ENCODE measurements at places on chromosomes 2 and 18.
A peak's percentile ranks its signal among the peaks of the same experiment; 100 is the strongest.

DNA sequence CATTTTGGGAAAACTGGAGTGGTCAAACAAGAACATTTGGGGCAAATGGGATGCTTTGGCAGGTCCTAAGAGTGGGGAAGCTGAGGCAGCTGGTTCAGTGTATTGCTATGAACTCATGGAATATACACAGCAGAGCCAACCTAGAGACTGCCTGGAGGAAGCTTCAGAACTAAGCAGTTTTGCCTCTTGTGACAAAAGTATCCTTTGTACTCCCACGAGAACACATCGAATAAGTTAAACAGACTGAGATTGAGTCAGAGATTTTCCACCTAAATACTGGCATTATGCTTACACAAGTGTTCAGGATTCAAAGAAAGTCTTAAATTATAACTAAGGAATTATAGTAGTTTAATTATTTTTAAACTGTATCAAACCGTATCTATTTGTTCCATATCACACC, 5.2 kb upstream of the ARMC9 start:
- DNase-seq, result no peak

DNA sequence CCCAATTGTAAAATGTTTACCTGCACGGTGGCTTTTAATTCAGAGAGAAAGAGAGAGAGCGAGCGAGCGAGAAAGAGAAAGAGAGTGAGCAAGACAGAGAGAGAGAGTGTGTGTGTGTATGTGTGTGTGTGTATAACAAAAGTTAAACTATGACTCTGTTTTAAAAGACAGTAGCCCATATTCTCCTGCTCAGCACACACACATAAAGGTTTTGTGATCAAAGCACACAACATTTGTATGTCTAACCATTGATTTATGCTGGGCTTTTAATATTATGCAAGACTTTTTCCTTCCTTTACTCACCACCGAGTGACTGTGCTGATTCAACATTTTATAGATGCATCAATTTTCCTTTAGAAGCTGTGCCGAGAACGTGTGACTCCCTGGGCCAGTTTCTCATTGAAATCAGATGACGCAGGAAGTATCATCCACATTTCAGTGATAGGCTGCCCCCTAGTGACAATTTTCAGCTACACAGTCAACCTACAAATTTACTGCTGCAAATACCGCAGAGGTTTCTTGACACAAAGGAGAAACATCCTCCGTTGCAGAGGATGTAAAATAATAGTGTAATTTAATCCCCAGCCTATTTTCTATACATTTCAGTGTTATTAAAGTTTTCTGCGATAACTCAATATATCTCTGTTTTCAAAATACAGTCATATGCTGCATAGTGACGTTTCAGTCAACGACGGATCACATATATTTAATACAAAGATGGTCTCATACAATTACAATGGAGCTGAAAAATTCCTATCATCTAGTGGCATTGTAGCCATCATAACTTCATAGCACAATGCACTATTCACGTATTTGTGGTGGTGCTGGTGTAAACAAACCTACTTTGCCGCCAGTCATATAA, 165.9 kb upstream of the TANK start:
- DNase-seq, result peak; percentile 52

- no peak for DNase-seq
Measured at GRCh38 chr2:232260075-232260474, 118.5 kb upstream of the ALPP start.

- no peak for DNase-seq
Measured at GRCh38 chr2:198383392-198383791, 579.0 kb downstream of the PLCL1 start.

DNA sequence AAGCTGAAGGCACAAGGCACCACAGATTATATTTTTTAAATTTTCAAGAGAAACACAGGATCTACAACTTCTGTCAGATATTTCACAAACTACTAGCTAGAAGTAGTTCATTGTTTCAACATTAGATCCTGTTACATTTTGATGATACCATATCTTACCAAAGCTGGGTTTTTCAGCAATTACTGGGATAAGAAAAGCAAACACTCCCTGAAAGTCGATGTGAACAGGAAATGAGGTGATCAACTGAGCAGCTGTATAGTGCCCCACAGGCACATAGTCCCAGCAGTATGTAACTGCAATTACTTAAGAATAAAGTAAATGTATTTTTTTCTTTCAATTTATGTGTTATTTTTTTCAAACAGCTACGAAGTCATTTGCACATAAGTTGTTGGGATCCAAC, 103.5 kb downstream of the DNER start:
- DNase-seq, result no peak

- DNase-seq, result no peak
Measured at GRCh38 chr2:100683231-100683630, 120.4 kb downstream of the PDCL3 start.

DNA sequence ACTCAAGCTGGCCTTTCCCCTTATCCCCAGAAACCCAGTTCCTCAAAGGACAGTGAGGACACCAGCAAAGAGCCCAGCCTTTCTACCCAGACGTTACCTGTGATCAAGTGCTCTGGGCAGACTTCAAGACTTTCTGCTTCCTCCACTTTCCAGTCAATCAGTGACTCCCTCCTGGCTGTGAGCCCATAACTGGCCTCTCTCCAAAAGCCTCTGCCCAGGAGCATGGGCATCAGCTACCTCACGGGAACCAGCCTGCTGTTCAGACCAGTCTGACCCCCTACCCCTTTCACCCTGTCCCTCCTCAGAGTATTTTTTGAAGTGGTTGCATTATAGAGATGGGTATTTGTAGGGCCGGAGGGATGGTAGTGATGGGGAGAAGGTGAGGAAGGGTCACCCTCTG, 27.7 kb upstream of the CYP27A1 start:
- no peak for DNase-seq

GRCh38 chr2:842151-842803, 108.4 kb upstream of the SNTG2 start:
- no peak for DNase-seq

GRCh38 chr2:210762604-210763588, 206.5 kb downstream of the CPS1 start:
- no peak for DNase-seq

GRCh38 chr2:99031481-99031880, 95.5 kb upstream of the CRACDL start:
- no peak for DNase-seq

- no peak for DNase-seq
Measured at GRCh38 chr18:50961974-50962373, 5.9 kb upstream of the ELAC1 start.

GRCh38 chr18:63588909-63589308, 1.8 kb downstream of the SERPINB13 start:
- no peak for DNase-seq

- no peak for DNase-seq
Measured at GRCh38 chr2:63849381-63850203, 7.9 kb downstream of the UGP2 start.

- DNase-seq, result no peak
Measured at GRCh38 chr18:49514577-49514976, 27.5 kb upstream of the C18orf32 start.

- DNase-seq, result no peak
Measured at GRCh38 chr18:60984510-60984909, 348.7 kb upstream of the CDH20 start.

DNA sequence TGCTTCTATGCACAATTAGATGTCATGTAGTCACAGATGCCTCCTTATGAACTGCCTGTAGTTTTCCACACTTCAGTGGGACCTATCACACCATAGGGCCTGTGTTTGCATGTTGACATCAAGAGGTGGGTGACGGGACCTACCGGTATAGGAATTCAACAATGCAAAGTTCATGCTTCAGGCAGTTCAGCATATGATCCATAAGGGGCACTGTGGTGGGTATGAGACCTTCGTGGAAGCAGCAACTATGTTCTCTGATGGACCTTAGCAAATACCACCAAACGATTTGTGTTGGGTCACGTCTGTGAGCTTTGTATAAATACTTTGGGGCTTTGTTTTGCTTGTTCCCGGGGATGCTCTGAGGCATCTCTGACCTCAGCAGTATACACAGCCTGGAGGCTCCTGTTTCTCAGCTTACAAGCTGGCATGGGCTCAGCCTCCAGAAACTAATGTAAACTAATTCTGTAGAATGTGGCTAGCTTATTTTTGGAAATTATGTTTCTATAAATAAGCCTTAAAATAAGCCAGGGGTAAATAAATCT, 111.6 kb downstream of the DTNA start:
- DNase-seq, result no peak

DNA sequence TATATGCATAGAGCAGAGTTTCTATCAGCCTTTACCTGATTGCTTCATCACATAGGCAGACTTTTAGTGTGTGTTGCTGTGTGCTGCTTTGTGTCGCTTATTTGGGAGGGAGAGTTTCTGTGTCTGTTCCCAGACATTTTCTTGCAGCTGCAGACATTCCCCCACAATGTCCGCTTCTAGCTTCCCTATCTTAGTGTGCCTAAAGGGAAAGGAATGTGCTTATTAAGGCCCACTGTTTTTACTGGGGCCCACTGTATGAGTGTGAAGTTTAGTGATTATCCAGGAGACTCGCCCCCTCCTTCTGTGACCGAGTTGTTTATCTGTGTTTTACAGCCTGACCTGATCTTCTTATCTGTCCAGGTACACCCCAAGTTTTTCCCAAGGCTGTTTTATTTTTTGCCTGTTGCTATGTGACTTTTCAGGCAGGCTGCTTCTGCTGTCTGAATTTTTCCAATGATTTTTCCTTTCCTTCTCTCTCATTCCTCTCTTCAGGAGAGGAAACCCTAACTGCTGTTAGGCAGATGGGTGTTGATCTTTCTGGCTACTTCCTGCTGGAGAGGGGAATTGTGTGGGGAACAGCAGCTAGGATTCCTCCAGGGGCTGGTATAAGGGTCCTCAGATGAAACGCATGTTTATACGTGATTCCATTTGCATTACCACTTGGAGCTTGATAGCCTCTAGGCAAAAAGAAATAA, 47.6 kb downstream of the STK17B start:
- DNase-seq, result no peak

GRCh38 chr2:109710505-109711229, 83.4 kb upstream of the RGPD5 start:
- no peak for DNase-seq

- no peak for DNase-seq
Measured at GRCh38 chr2:99488539-99489062, 1.2 kb downstream of the REV1 start.

- no peak for DNase-seq
Measured at GRCh38 chr2:8569332-8569930, 112.4 kb upstream of the ID2 start.

DNA sequence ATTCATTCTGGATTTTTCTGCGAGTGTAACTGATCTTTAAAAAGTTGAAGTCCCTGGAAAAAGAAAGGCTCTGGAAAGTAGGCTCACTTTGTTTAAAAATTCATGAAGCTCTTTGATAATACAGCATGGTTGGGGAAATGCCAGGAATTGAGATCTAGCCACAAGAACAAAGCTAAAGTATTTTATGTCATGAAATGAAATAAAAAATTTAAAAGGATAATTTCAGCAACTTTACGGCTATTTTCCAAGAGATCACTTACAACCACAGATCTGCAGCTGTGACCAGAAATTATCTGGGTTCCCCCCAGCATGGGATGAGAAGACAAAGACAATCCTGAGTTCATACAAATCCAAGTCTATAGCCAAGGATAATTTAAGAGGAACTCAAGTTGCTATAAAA, 25.3 kb upstream of the RFX8 start:
- no peak for DNase-seq

- no peak for DNase-seq
Measured at GRCh38 chr2:73368781-73369180, 16.9 kb upstream of the ALMS1 start.

GRCh38 chr2:51778806-51779205, 746.9 kb upstream of the NRXN1 start:
- no peak for DNase-seq

- DNase-seq, result no peak
Measured at GRCh38 chr2:70837980-70838925, 2.6 kb upstream of the CD207 start.

DNA sequence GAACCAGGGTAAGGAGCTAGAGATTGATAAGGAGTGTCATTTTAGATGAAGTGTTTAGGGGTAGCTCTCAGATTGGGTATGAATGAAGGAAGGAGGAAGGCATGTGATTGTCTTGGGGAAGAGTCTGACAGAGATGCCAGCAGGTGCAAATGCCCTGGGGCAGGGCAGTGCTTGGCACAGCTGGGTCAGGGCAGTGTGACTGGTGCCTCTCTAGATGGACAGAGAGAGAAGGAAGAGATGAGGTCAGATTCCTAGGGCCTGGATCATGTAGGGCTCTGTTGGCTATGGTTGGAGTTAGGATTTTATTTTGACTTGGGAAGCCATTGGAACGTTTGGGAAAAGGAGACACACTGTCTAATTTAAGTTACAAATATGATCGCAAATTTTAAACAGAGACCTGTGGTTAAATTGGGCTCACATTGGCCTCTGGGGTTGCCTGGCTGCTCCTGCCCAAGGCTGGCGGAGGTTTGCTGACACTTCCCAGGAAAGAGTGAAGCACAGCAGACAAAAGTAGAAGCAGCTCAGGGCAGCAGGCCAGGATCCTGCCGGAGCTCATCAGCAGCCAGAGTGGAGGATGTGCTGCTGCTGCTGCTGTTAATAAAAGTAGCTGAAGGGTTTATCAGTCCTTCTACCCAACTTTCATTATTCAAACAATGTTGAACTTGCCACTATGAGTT, 32.7 kb upstream of the FHL2 start:
- DNase-seq, result no peak

DNA sequence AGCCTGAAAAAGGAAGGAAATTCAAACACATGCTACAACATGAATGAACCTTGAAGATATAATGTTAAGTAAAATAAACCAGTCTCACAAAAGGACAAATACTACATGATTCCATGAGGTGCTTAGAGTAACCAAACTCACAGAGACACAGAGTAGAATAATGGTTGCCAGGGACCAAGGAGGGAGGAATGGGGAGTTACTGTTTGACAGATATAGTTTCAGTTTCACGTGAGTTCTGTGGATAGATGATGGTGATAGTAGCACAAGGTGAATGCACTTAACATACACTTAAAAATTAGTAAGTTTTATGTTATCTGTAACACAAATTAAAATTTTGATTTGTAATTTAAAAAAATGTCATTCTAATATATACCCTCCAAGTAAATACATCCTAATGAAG, 106.9 kb upstream of the ACVR1C start:
- DNase-seq, result no peak

- DNase-seq, result no peak
Measured at GRCh38 chr18:39425172-39425850, 1859.7 kb upstream of the CELF4 start.

DNA sequence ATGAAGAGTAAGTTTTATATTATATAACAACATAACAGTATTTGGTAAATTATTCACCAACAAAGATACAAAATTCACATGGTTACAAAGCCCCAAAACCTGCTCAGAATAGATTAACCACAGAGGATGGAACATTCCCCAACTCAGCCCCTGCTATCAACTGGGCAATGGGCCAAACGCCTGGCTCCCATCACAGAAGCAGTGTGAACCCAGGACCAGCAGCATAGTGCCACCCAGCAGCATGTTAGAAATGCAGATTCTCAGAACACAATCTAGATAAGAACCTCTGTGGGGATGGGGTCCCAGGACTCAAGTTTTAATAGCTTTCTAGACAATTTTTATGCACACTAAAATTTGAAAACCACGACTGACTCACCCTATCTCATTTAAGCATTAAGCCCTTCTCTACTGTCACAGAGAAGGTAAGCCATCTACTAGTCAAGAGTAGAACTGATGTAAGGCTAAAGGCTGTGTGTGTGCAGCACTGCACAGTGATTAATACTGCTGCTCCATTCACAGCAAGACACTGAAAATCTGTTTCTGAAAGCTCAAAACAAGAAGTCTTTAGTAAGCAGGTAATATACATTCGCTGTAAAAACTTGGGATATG, 15.2 kb downstream of the AFG3L2 start:
- no peak for DNase-seq

GRCh38 chr2:188326669-188327301, 35.1 kb downstream of the GULP1 start:
- DNase-seq, result no peak

- no peak for DNase-seq
Measured at GRCh38 chr2:189609853-189610252, 29.3 kb upstream of the SLC40A1 start.
